ENCODE measurements at places on chromosomes 5 and 9. TPM values are rescaled to one million over a fixed set of nuclear protein-coding genes. Genes with fewer than 3 reads are reported as not detected.

DNA sequence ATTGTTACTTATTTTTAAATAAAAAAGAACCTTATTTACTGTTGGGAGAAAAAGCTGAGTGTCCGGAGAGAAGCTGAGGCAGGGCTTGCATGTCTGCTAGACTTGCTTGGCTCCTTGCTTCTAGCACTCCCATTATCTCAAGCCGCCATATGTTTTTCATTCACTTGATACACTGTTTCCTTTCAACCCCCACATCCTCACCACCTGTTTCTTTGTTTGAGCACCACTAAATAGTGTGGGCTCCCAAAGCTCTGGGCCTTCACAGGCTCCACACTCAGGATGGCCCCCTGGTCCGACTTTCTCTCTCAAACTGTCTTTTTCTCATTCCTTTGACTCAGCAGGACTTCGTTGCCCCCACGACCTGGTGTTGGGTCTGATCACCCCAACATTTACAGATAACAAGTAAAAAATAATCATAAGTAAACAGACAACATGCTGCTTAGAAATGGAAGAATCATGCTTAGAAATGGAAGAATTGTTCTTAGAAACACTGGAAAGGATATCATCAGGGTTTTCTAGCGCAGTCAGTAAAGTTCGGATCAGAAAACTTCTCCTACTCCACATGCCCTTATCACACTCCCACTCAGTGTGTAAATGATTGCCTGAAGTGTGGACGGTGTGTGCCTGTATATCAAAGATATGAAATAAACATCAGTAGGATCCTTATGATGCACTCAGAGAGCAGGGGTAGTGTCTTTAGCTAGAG, 58.5 kb downstream of the APTX start:
- no peak for DNase-seq

DNA sequence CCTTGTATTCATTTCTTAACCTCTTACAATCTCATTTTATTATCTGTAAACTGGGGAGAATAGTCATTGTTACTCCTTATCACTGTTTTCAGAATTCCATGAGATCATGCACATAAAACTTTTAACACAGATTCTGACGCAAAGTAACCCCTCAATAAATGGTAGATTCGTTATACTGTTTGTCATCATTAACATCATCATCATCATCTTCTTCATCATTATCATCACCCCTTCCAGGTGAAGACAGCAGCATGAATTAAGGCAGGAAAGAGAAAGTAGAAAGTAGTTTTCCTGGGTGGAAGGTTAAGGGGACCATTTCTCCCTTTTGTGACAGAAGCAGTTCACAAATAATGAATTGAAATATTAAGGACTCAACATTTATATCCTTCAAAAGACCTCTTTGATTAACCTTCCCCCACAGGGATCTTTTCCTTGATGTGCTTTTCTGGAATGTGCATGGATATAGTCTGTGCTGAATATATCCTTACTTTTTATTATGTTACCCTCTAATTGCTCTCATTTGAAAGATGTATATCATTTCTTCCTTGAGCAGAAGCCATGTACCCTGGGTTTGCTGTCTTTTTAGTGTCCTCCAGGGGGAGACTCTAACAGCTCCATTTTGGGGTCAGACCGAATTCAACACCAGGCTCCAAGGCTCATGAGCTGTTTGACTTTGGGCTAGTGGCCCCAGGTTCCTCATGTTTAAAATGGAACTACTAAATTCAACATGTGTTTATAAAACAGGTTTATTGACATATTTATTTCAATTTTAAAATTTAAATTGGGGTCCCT, 1029.9 kb upstream of the WWC1 start:
- no peak for DNase-seq

GRCh38 chr5:112917453-112917995, 4.5 kb downstream of the REEP5 start:
- no peak for DNase-seq

DNA sequence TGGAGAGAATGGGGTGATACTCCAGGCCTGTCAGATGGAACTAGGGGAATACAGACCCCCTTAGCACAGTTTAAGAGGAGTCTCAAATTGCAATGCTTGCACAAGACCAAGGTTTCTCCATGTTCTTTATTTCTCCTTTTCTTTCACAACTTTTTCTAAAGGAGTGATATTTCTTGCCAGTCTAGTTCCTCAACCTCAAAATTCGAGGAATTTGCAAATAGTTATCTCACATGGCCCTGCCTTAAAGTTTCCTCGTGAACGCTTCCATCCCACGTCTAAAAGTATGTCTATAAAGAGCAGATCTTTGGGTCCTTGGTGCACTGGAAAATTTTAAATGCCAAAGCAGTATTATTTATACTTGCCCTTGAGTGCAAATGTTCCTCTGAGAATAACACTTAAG, 373.8 kb upstream of the KLF4 start:
- no peak for DNase-seq

DNA sequence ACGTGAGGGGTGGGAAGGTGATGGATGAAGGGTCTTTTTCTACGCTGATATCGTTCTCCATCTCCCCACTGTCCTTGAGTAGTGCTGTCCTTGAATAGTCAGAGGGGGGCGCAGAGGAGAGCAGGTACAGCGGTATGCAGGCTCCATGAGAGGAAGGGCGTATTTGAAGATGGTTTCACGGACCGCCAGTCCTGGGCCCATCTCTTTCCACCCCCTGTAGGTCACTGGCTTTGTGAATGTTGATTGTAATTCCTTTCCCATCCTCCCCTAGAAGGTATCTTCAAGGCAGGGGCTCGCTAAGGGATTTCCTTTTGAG, 40.8 kb upstream of the DAB2IP start:
- DNase-seq, result no peak

- no peak for DNase-seq
Measured at GRCh38 chr5:1079486-1079885, 32.4 kb downstream of the SLC12A7 start.

GRCh38 chr9:74718709-74719108, 169.0 kb downstream of the TRPM6 start:
- no peak for DNase-seq

DNA sequence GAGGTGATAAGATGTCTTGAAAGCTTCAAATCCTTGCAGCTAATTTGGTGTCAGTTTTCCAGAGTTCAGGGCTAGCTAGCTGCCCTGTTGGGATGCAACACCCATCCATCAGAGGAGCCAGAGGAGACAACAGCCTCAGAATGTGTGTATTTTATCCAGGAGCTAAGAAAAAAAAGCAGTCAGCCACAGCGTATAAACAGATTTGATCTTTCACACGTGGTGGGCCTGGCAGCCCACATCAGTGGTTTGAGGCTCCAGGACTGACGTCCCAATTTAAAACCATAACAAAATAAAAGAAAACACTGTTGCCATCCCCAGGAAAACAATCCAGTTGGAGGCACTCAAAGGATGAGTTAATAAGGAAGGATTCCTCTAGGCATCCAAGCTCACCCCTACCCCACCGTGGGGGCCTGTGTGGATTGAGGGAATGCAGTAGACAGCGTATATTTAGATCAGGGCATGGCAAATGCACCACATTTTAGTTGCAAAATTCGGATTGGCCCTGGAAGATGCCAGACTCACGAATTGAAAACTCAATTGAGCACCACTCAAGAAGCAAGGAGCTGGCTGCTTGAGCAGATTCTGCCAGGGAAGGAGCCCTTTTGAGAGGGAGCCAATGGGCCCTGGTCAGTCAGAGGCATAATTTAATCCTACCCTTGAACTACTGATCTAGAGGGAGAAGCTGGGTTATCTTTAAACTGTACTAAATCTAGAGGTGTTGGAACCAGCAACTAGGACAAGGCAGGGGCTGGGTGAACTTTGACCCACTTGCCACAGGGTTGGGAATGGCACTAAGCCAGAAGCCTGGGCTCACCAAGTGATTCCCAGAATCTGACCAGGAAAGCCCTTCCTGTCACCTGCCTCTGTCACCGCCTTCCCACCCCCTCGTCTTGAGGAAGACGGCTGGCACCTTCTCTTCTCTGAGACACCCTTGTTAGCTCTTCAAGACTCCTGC, 17.5 kb downstream of the ADRA1B start:
- DNase-seq, result no peak

- no peak for DNase-seq
Measured at GRCh38 chr5:174608631-174609097, 115.7 kb upstream of the MSX2 start.

- no peak for DNase-seq
Measured at GRCh38 chr9:38386319-38386895, 6.1 kb upstream of the ALDH1B1 start.

DNA sequence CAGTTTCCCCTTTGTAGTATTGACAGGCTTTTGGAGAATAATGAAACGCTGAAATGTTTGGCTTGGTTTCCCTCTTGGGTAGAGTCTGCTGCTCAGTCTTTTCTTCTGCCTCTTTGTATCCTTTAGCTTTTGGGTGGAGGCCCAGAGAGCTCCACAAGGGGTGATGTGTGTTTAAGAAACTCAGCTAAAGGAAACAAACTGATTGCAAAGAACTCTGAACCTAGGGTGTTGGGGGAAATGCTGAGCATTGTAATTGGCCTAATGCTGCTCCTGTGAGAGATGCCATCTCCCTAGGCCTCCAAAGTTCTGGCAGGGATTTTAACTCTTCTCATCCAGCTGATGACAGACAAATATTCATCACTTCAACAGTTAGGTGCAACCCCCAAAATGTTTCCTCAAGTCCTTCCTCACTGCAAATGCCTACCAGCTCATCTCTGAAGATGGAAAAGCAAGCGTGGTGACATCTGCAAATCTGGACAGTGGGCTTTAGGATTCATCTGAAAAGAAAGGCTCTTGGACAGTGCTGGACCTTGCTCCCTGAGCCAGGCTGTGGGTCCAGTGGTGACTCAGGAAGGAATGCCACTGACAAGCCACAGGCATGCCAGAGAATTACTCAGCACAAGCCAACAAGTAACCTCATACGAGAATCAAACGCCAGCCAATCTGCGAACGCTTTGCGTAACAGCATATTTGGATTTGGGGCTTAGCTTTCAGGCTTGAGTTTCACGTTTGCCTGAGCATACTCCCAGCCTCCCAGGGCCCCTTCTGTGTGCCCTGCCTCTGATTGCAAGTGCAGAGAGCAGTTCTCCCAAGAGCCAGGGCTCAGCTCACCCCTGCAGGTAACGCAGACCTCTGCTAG, 30.5 kb upstream of the ZSWIM6 start:
- no peak for DNase-seq

DNA sequence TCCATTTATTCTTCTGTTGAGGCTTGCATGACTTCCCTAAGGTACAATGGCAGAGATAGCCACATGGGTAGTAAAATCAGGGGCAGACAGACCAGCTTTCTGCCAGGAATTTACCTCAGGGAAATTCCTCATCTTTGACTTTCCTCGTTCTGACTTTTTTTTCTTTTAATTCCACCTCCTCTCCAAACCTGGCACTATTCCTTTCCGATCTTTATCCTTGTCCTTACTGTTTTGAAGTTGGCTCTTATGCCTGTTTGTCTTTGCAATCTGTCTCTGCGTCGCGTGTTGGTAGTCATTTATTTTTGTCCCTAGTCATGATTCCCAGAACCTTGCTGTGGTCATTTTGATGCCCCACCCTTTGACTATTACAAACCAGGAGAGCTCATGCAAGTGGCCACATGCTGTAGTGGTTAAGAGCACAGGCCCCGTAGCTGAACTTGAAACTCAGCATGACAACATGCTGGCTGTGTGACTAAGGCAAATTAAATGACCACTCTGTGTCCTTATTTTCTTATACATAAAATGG, 19.0 kb downstream of the TMC1 start:
- no peak for DNase-seq

DNA sequence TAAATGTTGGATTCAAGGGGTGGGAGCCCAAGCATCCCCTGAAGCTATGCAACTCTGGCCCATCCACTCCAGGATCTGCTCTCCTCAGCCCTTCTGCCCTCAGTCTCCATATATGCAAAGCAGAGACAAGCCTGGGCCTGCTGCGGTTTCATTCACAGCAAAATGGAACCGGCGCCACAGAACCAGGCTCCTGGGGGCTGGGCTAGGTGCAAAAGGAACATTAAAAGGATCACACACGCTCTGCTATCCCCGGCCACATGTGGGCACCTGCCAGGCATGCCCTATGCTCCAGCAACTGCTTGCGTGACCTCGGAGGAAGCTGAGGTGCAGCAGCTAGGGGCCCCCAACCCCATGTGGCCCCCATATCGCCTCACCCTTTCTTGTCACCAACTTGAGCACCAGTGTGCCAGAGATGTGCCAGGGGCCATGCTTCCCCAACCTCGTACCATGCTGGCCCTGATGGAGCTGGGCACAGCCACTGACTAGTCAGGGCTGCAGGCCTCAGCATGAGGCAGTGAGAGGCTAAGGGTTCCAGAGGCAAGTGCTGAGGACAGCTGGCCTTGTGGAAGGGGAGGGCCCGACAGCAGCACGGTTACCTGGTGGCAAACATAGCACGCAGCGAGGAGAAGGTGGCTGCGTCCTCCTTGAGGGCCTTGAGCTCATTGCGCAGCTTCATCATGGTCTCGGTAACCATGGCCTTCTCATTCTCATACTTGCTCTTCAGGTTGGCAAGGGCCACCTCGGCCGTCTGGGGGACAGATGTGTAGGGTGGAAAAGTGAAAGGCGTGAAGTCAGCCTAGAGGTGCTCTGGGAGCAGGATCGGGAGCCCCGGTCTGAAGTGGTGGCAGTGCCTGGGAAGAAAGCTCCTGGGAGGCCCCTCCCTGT, 47.2 kb downstream of the BICD2 start:
- no peak for DNase-seq

DNA sequence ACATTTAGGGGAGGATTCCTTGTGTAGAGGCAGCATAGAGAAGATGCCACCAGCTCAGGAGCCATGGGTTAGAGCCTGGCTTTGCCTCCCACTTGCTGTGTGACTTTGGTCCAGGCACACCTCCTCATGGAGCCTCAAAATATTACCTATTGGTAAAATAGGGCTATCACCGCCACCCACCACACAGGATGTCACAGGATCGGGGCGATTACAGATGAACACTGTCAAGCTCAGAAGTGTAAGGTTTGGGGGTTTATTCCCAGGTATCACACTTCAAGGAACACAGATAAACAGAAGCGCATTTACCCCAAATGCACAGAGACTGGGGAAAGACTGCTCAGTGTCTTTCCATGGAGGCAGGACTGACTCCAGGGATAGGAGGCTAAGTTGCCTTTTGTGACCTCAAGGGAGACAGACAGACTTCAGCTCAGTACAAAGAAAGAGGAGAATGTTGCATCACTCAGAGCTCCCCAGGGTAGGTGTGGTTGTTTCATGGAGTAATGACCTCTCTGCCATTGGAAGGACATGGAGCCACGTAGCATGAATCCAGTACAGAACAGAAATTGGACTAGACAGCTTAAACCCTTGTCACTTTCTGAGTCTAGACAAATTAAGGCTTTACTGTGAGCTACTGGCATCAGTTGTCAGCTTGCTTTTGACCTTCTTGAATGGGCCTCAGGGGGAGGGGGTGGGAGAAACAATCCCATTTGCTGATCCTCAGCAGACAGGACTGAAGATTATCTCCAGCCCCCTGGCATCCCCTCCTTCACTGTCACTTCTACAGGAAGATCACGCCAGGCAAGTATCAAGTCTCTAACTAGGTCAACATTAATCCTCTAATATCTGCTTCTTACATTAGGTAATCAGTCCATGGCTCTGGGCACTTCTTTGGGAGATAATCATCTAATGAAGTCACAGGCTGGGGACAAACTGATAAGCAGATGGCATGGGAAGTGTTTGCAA, 6.5 kb downstream of the TRAF1 start:
- no peak for DNase-seq

GMCL2 gene
- not detected for total RNA-seq

FABP6 gene
- total RNA-seq, result not detected

RALGPS1 gene
- total RNA-seq, result 7.0 TPM

PRELID2 gene
- total RNA-seq, result 3.3 TPM

RASGEF1C gene
- not detected for total RNA-seq

ATP10B gene
- total RNA-seq, result not detected

SLC1A3 gene
- 1.2 TPM for total RNA-seq

AOPEP gene
- 27.3 TPM for total RNA-seq

FAM78A gene
- total RNA-seq, result 46.2 TPM

ABLIM3 gene
- total RNA-seq, result not detected

All from natural killer cell treated with Interleukin-12 subunit alpha and Interleukin-12 subunit beta and Interleukin-15 and Interleukin-18, amount 100 ng/mL, for 72 hours (primary cell).